ENCODE measurements at places on chromosomes 3 and 15. TPM values are rescaled to one million over a fixed set of nuclear protein-coding genes. Genes with fewer than 3 reads are reported as not detected.

Gene UBE3A
- 93.0 TPM for total RNA-seq

- DNase-seq, result no peak
These were observed 2.9 kb downstream of the CCR3 start for GRCh38 chr3:46245146-46245545.

DNA sequence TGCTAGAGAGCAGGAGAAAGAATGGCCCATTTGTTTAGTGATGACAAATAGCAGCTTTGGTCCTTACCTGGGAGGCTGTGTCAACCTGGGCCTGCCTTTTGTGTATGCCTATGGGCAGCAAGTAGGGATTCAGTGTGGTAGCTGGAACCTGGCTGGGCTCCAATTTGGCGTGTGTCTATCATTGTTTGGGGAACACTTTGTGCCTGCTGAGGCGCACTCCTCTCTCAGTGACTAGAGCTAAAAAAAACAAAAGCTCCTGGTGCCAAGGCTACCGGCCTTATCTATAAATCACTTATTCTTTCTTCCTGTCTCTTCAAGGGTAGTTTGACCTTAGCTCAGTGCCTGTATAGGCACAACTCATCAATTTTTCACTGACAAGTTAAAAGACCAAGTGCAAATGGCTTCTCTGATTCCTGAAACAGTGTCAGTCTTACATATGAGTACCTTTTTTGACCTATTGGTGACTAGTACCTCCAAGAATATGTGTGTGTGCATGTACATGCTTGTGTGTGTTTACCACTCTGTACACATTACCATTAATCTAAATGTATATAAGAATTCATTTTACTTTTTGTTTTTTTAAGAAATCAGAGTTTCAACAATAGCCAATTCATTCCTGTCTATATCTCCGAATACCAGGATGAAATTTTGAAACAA is 54.6 kb downstream of the GMNC start:
- DNase-seq, result no peak

DNA sequence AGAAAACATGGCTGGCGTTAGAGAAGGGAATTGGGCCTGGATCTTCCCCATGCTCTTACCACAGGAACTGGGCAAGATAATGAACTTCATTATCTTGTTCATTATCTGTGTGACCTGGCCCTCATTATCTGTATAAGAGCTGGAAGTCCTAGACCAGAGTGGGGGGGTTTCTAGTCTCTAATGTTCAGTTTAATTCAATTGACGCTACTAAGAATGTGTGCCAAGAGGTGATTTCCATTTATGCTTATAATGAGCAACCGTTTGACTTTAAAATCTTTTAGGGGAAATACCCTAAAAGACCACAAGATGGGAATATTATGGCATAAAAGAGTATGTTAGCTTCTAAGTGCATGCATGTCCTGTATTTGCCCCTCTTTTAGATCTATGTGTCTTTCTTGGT is 59.1 kb upstream of the CSTA start:
- DNase-seq, result no peak

GRCh38 chr15:66900586-66901310 is 164.7 kb upstream of the SMAD3 start:
- DNase-seq, result no peak

DNA sequence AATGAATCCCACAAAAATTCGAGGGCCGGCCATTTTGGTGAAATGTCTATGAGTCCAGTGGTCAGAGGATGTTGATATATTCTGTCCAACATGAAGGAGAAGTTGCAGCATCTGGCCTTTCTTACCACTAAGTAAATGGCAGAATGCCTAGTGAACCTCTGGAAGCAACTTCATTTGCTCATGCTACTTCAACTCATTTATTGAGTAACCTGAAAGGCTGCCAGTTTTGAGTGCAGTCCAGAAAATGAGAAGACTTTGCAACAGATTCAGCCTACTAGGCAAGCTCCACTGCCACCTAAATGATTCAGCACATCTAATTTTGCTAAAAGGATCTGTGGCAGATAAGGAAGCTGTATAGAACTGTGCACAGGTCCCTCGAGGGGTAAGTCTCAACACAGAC is 265.0 kb downstream of the OPA1 start:
- no peak for DNase-seq

DNA sequence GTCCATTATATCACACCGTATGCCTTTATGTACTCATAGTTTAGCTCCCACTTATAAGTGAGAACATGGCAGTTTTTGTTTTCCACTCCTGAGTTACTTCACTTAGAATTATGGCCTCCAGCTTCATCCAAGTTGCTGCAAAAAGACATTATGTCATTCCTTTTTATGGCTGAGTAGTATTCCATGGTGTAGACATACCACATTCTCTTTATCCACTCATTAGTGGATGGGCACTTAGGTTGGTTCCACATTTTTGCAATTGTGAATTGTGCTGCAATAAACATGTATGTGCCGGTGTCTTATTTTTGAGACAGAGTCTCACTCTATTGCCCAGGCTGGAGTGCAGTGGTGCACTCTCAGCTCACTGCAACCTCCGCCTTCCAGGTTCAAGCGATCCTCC is 74.1 kb upstream of the IQSEC1 start:
- no peak for DNase-seq
